ENCODE measurements at places on chromosomes 3 and 15.
A peak's percentile ranks its signal among the peaks of the same experiment; 100 is the strongest.

- no peak for DNase-seq
Measured at GRCh38 chr3:197737749-197738462, 1.2 kb upstream of the RUBCN start.

- DNase-seq, result peak; percentile 60
Measured at GRCh38 chr3:132399054-132399929, 18.0 kb upstream of the DNAJC13 start.

- no peak for DNase-seq
Measured at GRCh38 chr15:60351066-60351465, 46.7 kb downstream of the ANXA2 start.

- no peak for DNase-seq
Measured at GRCh38 chr15:39581242-39581792, 438 bp downstream of the THBS1 start.

- DNase-seq, result no peak
Measured at GRCh38 chr3:72763751-72764440, 84.3 kb downstream of the SHQ1 start.

GRCh38 chr3:57787867-57788623, 31.9 kb downstream of the SLMAP start:
- peak; percentile 31 for DNase-seq

DNA sequence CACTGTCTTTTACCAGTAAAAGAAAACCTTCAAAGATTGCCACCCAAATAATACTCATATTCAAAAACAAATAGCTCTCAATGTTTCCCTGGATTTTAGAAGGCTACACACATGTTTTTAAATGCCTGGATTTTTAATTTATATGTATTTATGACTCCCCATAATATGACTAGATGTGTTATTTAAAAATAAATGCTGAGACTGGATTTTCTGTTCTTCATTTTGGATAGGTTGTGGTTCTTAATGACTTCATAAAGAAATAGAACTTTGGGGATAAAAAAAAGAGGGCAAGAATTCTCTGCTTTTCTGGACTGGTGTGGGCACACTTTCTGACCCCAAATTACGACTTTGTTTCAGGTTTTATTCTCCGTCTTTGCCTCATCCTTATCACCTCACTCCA, 62.8 kb upstream of the LEKR1 start:
- no peak for DNase-seq

DNA sequence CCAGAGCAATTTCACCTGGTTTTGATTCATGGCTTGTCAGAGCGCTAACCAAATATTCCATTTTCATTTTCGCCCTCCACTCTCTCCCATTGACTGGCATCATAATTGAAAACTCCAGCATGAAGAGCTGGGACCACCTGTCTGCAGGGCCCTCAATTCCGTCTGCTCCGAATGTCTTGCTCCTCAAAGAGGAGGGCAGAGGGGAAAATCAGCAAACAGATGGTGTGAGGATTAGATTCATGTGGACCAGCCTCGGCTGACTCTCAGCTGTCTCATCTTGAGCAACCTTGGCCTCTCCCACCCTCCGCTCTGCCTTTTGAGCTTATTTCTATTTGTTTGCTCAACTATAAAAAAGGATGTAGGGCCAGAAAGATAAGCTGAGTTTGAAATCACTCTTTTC, 512.2 kb upstream of the PPP2R3A start:
- no peak for DNase-seq

GRCh38 chr3:128767094-128767750, 41.2 kb downstream of the RAB7A start:
- no peak for DNase-seq

GRCh38 chr3:58215317-58216025, 4.7 kb upstream of the DNASE1L3 start:
- DNase-seq, result no peak
